ENCODE measurements at places on chromosomes 13 and 19.
A peak's percentile ranks its signal among the peaks of the same experiment; 100 is the strongest.

DNA sequence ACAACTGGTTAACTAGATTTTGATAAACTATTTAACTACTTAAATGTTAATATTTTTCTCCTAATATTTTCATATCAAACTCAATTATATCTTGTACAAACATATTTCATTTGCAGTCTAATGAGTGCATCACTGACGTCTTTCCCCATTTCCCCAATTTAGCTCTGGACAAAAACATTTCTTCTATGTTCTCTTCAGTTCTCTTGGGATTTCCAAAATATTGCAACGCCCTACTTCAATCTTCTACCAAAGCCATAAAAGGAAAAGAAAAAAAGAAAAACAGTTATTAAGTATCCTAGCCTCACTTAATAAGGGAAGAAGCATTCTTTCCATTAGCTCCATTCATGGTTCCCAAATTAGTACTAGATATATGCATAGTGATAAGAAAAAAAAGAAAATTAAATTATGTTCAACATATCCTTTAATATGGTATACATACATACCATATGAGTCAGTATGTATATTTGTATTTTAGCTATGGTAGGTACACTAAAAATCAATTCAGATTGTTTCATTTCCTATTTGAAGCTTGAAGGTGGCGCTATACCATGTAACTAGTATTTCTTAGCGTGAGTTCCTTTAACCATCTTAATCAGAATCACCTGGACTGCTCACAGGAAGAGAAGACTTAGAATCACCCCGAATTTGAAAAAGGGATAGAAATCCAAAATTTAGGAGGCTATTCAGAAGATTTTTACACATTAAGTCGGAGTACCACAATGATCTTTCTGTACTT, 9.9 kb downstream of the FBXL3 start:
- no peak for DNase-seq

GRCh38 chr13:70864731-70865130, 756.5 kb upstream of the KLHL1 start:
- no peak for DNase-seq

DNA sequence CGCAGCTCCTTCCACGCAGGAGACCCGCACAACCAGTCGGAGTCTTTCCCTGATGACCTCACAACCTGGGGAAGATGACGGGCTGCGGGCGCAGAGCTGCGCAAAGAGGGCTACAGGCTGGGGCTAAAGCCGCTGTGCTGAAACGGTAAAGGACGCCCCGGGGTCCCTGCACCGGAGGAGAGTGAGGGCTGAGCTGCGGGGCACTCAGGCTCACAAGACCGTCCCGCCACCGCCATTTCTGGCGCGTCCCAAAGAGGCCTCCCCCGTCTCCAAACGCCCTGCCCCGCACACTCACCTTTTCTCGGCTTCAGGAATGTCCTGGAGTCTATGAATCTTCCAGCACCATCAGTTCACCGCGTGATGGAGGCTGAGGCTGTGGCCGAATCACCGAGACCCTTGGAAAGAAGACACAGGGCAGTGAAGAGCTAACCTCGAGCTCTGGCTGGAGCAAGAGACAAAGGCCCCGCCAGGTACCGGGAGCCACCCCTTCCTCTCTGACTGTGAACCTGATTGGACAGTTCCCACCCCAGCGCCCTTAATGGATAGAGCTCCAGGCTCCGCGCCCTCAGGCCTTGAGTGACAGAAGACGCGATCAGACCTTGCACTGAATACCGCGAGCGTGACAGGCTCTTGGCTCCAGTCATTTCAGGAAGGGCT, 41.8 kb upstream of the ZNF429 start:
- DNase-seq: peak; percentile 87

- no peak for DNase-seq
Observed at GRCh38 chr19:48799358-48800300, 11.2 kb downstream of the BCAT2 start.

DNA sequence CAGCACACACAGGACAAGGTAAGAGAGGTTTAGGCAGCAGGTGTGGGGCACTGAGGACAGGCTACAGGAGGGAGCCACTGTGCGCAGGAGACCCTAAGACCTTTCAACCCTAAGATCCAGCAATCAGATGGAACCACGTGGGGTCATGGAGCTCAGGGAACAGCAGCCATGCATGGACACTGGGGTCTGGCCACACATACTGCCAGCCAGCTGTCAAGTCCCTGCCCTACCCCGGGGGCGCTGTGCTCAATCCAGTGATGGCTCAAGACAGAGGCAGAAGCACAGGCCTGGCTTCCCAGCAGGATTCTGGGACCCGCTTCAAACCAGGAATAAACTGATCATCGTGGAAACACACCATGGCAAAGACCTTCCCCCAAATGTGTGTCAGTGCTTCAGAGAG, 25.5 kb upstream of the EPHX3 start:
- DNase-seq: no peak

DNA sequence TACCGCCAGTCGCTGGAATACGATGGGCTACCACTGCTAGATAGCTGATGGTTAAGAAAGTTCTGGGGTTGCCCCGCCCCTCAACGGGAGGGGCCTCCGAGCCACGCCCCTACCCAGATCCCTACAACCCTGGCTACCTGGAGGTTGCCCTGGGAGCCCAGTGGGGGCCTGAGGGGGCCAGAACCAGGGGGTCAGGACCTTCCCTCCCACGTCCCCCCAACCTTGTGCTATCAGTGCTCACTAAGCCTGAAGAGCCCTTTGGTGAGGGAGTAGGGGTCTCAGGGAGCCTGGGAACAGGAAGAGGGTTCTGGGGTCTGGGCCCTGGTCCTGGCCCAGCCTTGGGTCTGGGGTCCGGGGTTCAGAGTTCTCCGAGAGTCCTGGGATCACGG, 8.9 kb downstream of the OCEL1 start:
- DNase-seq: peak; percentile 90

GRCh38 chr19:307111-307531, 15.9 kb upstream of the PLPP2 start:
- DNase-seq: no peak

DNA sequence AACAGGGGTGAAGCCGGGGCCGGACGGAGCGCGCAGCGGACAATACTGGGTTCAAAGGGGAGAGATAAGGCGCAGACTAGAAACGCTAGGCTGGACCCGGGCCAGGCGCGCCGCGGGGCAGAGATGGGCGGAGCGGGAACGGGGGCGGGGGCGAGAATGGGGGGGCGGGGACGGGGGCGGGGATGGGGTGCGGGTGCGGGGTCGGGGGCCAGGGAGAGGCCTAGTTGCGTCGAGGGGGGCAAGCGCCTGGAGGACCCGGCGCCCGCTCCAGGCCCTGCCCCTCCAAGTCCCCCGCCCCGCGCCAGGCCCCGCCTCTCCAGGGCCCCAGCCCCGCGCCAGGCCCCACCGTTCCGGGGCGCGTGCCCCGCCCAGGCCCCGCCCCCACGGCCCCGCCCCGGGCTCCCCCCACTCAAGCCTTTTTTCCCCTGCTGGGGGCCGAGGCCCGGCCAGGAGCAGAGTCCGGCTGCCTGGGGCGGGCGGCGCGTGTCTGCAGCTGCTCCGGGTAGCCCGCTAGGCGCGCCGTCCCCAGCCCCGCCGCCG, at the start of gene CERS4:
TSS of gene CERS4 (plus strand) at position 449 of the 540 bp plus-strand sequence. CDS start 41,707 bp downstream, outside the sequence.
- DNase-seq: peak; percentile 69

GRCh38 chr13:24539500-24540165, 27.1 kb upstream of the PARP4 start:
- DNase-seq: no peak

GRCh38 chr13:84980571-84980970, 818.6 kb downstream of the SLITRK6 start:
- no peak for DNase-seq

- no peak for DNase-seq
Observed at GRCh38 chr19:32231020-32231419, 114.4 kb upstream of the ZNF507 start.

DNA sequence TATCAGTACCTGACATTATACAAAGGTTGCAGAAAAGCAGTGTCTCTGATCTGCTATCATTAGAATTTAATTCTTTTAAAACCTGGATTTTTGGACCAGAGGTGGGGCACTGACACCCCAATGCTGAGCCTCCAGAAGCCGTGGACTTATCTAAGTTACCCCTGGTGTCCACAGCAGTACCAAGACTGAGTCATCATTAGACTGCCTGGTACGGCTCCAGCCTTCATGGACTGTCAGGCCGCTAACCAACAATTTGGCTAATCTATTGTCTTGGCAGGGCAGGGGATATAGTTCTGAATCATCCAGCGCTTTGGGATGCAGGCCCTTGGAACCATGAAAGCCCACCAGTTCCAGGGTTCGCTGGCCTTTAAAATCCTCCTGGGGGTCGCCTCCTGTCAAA, 78.3 kb downstream of the TSHZ3 start:
- DNase-seq: no peak

- DNase-seq: no peak
Observed at GRCh38 chr19:33047422-33047821, 17.3 kb downstream of the RHPN2 start.

- no peak for DNase-seq
Observed at GRCh38 chr13:56653043-56653442, 487.7 kb upstream of the PRR20A start.

DNA sequence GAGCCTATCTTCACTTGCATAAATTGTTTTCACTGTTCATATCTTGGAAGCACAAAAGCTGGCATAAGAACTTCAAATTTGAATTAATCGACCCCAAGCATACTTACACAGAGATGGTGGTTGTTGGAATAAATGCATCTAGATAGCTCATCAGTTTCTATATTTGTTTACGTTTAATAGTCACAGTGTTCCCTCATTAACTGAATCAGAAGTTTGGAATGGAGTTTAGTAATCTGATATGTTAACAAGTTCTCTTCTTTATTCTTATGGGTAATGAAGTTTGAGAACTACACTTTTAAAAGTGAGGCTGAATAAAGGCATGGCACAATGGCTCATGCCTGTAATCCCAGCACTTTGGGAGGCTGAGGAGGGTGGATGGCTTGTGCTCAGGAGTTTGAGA, 886.7 kb upstream of the PCDH20 start:
- DNase-seq: no peak

- no peak for DNase-seq
Observed at GRCh38 chr13:111971891-111972780, 94.8 kb upstream of the SOX1 start.
